T-cell (primary cell): ENCODE measurements at places on chromosomes 13 and 19. TPM values are rescaled to one million over a fixed set of nuclear protein-coding genes. Genes with fewer than 3 reads are reported as not detected.

- DNase-seq = no peak
These were observed 1.5 kb upstream of the NRTN start for GRCh38 chr19:5803441-5803751.

GRCh38 chr13:50248516-50249143 lies 233.4 kb downstream of the KCNRG start:
- DNase-seq = no peak

GRCh38 chr13:73278186-73278585 lies 219.4 kb downstream of the KLF5 start:
- DNase-seq = no peak

DNA sequence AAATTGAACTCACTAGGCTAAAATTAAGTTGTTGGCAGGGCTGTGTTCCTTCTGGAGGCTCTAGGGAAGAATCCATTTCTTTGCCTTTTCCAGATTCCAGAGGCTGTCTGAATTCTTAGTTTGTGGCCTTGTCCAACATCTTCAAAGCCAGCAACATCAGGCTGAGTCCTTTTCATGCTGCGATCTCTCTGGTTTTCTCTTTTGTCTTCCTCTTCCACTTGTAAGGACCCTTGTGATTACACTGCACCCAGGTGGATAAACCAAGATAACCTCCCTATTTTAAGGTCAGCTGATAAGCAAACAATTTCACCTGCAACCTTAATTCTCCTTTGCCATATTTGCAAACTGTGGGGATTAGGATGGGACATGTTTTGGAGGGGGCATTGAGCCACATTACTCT lies 11.5 kb downstream of the UTP14C start:
- DNase-seq = no peak

OVOL3 gene
- not detected for total RNA-seq

COX7A1 gene
- not detected for total RNA-seq

DNA sequence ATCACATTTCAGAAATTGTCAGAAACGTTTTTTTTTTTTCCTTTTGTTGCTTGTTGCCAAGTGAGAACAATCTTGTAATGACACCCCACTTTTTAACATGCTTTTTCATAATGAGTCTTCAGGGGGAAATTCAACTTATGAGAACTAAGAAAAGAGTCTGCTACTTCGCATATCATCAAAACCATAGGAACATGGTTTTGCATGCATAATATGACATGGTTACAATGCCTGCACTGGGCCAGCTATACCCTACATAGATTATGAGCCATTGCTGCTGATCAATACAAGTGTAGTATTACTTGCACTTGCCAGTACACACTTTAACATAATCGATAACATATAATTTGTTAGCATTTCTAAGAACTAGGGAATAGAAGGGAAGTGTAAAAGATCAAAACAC lies 191.0 kb upstream of the NBEA start:
- DNase-seq = no peak

GRCh38 chr13:51547425-51548176 lies 36.7 kb upstream of the WDFY2 start:
- no peak for DNase-seq

DNA sequence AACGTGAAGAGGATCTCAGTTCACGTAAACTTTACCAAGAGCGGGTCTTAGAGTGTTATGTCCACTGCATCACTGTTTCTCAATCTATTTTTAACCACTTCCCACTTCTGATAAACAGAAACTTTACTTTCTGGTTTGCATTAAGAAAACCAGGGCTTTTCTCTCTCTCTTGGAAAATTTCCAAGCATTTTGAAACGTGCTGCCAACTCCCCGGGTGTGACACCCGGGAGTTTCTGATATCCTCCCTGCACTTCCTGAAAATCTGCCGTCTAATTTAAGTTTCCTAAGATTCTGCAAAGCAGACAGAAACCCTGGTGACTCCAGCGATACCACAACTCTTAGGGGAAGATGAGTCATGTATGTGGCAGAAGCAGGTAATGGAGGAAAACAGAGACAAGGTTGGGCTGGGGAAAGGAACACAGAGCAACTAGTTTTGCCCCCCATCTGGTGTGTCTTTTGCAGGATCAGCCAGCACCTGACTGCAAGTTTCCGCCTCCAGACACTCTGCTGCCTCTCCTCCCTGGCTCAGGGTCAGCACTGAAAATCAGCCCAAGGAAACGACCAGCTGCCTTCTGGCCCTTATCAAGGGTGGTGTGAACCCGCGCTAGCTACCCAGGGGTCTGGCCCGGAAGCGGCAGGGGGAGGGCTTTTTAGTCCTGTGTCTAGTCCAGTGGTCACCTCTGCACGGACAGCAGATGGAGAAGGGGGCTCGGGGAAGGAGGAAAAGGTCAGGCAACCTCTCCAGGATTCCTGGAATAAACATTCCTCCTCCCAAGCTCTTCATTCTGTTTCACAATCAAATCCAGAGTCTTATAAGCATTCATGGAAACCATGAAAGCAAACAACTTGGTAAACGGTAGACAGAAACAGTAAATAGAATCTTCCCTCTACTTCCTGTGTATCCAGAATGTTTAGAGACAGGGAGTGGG lies 11.3 kb upstream of the FFAR2 start:
- DNase-seq = no peak

PDE4C gene
- not detected for total RNA-seq

GRCh38 chr19:49427855-49428546 lies 2.8 kb downstream of the GFY start:
- DNase-seq = no peak

DNA sequence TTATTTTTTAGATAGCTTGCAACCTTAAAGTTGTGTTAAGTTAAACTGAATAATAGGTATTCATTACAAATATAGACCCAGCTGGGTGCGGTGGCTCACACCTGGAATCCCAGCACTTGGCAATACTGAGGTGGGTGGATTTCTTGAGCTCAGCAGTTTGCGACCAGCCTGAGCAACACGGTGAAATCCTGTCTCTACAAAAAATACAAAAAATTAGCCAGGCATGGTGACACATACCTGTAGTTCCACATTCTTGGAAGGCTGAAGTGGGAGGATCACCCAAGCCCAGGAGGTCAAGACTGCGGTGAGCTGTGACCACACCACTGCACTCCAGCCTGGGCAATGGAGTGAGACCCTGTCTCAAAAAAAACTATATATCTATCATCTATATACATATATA lies 386.5 kb downstream of the PCDH17 start:
- DNase-seq = no peak

ARRDC2 gene
- 195 TPM for total RNA-seq

- DNase-seq = no peak
These were observed 6.8 kb upstream of the ECH1 start for GRCh38 chr19:38838208-38838985.

GRCh38 chr19:12800923-12801465 lies 606 bp downstream of the PRDX2 start:
- DNase-seq = no peak

- DNase-seq = no peak
These were observed 194.4 kb downstream of the KCNRG start for GRCh38 chr13:50209631-50210030.

DNA sequence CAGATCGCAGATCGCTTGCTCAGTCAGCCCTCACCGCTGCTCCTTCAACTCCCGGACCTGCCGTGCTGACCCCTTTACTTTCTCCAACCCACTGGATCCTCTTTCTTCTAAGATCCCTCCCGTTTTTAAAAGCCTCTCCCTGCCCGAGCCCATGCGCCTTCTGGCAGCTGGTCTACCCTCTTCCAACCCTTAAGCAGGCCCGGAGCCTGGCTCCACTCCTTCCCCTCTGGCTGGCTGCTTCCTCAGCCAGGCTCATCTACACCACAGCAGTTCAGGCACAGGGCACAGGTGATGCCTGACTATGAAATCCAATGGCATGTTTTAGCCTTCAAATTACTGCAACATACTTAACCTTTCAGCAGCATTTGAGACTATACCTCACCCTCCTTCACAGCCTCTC lies 63.8 kb upstream of the PABPC3 start:
- DNase-seq = no peak

DNA sequence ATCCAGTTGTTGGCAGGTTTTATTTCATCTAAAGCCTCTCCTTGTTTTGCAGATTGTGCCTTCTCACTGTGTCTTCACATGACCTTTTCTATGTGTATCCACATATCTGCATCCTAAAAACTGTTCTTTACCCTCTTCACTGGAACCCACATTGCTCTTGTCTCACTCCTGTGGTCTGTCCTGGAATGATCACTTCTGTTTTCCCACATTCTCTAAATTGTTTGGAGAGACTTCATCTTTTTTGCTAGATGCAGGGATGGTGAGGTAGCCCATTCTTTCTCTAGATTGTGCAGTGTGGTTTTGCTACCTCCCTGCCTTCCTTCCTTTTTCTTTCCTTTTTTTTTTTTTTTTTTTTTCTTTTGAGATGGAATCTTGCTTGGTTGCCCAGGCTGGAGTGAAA lies 608.6 kb upstream of the MIR17HG start:
- no peak for DNase-seq

TRPC4 gene
- total RNA-seq = not detected

ILF3 gene
- 343 TPM for total RNA-seq

GRCh38 chr13:111663953-111664421 lies 343.5 kb downstream of the TEX29 start:
- no peak for DNase-seq

- DNase-seq = no peak
These were observed 856.6 kb upstream of the KLHL1 start for GRCh38 chr13:70964874-70965273.

GRCh38 chr13:40120781-40121180 lies 465.3 kb downstream of the COG6 start:
- DNase-seq = no peak

PCDH8 gene
- total RNA-seq = not detected

GJA3 gene
- 0.66 TPM for total RNA-seq

ZNF554 gene
- 6.1 TPM for total RNA-seq

DNA sequence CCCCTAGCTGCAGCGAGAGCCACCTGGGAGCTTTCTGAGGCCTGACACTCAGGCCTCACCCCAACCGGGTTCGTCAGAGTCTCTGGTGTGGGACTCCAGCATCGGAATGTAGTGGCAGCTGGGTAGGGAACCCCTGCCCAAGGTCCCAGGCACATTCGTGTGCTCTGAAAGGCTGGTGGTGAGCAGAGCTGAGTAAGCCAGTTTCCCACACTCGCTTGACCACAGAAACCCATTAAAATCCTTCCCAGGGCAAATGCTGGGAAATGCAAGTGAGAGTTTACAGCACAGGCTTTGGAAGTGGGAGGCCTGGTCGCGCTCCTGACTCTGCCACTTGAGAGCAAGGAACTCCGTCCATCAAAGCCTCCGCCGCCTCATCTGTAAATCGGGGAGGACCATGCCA lies 4.2 kb downstream of the TRAPPC6A start:
- DNase-seq = no peak

MCF2L gene
- total RNA-seq = 24.7 TPM

DNA sequence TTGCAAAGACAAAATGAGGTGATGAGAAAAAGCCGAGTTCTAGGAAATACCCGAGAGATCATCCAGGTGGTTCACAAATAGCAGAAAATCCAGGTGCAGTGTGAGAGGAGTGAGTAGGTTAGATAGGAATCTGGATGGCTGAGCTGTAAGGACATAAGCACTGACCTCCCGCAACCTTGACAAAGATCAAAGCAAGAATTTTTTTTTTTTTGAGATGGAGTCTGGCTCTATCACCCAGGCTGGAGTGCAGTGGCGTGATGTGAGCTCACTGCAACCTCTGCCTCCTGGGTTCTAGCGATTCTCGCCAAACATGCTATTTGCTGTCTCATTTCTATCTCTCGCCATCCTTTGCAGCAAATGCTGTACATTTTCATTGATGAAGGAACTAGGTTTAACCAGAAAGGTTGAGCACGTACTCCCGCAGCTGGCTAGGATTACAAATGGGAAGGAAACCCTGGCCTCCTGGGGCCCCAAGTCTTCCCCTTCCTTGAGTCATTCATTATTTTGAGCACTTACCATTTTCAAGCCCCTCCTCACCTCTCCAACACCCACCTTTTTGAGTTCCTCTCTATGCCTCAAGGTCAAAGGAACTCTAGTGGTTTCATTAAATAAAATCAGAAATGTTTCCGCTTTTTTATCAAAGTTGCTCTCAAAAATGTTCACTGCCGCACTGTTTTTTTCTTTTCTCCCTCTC lies 38.8 kb downstream of the NLRP12 start:
- no peak for DNase-seq

GRCh38 chr19:15368798-15369593 lies 10.6 kb downstream of the AKAP8 start:
- no peak for DNase-seq

C5AR2 gene
- total RNA-seq = 0.40 TPM

ATP12A gene
- not detected for total RNA-seq

DNA sequence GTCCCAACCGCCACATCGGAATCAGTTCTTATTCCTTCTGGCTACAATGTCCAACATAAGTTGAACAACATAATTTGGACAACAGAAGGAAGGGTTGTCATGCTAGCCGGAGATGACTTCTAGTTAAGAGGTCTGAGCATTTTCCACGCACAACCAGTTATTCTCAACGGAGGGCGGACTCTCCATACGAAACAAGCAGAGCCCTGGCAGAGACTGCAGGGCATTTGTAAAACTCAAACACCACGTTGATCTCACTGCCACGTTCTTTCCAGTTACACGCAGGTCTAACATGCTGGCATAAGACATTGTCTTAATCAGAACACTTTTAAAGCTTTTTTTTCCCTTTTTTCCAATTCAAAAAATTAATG lies 38.3 kb upstream of the DCUN1D2 start:
- no peak for DNase-seq

BRME1 gene
- 2.5 TPM for total RNA-seq

GRCh38 chr13:42894765-42895243 lies 97.2 kb downstream of the EPSTI1 start:
- no peak for DNase-seq

DNA sequence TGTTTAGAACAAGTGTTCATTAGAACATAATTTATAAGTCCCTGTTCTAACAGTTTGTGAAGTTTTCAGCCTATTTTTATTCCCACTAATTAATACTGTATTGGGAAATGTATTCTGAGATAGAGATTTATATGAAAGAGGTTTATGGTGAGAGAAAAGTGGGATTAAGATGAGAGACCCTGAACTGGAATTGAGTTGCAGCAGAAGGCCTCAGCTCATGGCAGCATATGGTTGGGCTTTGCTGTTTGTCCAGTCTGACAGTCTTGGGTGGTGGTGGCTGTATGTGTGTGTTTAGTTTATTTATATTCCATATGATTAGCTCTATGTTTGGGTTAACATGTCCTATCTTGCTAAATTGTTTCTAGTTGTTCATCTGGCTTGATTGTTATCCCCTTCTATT lies 575.1 kb downstream of the SLITRK5 start:
- no peak for DNase-seq

- no peak for DNase-seq
These were observed 144.3 kb downstream of the ITGBL1 start for GRCh38 chr13:101596803-101597202.

CGB1 gene
- not detected for total RNA-seq

GRCh38 chr19:29965492-29965891 lies 23.5 kb downstream of the URI1 start:
- DNase-seq = no peak

GRCh38 chr19:8259142-8259921 lies 48.8 kb downstream of the CD320 start:
- no peak for DNase-seq

DNA sequence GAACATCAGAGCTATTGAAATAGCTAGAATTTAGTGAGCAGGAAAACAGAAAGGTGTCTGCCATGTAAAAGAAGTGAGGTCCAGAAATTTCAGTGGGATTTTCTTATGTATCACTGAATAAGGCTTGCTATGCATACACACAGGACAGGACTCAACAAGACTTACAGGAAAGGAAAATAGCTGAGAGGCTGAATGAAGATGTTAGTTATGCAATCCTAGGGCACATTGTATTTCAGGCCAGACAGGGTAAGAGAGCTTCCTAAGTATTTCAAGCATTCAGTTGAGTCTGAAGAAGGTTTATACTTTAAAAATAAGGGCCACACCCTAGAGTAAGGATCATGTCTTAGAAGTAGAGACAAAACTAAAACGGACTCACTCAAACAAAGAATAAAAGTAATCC lies 419.9 kb upstream of the PRR20A start:
- no peak for DNase-seq
